ENCODE measurements at places on chromosomes 2 and 18. TPM values are rescaled to one million over a fixed set of nuclear protein-coding genes. Genes with fewer than 3 reads are reported as not detected.

TUBA4B gene
- total RNA-seq = not detected

FKBP1B gene
- total RNA-seq = 4.3 TPM

ALPI gene
- not detected for total RNA-seq

ABCG8 gene
- total RNA-seq = not detected

ARHGAP25 gene
- total RNA-seq = 117 TPM

EFR3B gene
- 0.08 TPM for total RNA-seq

DSC1 gene
- total RNA-seq = 0.61 TPM

GATA6 gene
- total RNA-seq = 0.14 TPM

CDK15 gene
- total RNA-seq = not detected

GPBAR1 gene
- 0.71 TPM for total RNA-seq

ADD2 gene
- 25.7 TPM for total RNA-seq

C18orf54 gene
- 8.0 TPM for total RNA-seq

SCN7A gene
- total RNA-seq = not detected

FLACC1 gene
- 2.9 TPM for total RNA-seq

PTPRN gene
- total RNA-seq = not detected

FTCDNL1 gene
- 2.0 TPM for total RNA-seq

KCNG2 gene
- total RNA-seq = not detected

MYO5B gene
- total RNA-seq = not detected

PRSS56 gene
- not detected for total RNA-seq

ZNF804A gene
- total RNA-seq = 0.08 TPM

RPE gene
- 46.2 TPM for total RNA-seq

COL6A3 gene
- total RNA-seq = 0.45 TPM

TCF23 gene
- not detected for total RNA-seq

MEIS1 gene
- not detected for total RNA-seq

RNF181 gene
- total RNA-seq = 96.4 TPM

RAD51AP2 gene
- total RNA-seq = not detected

CYP26B1 gene
- total RNA-seq = not detected

MOCOS gene
- total RNA-seq = 0.23 TPM

FAM237A gene
- total RNA-seq = not detected

DGKD gene
- total RNA-seq = 114 TPM

CCDC148 gene
- not detected for total RNA-seq

INHA gene
- not detected for total RNA-seq

C2orf72 gene
- total RNA-seq = 0.48 TPM

LRRC30 gene
- total RNA-seq = not detected

PPP4R1 gene
- 40.2 TPM for total RNA-seq

MAP3K19 gene
- not detected for total RNA-seq

NEB gene
- total RNA-seq = 1.2 TPM

LINC00305 gene
- total RNA-seq = not detected

GKN2 gene
- not detected for total RNA-seq

SIX2 gene
- total RNA-seq = not detected

GPAT2 gene
- total RNA-seq = 15.0 TPM

OBSL1 gene
- total RNA-seq = not detected

HOXD10 gene
- total RNA-seq = not detected

IL37 gene
- not detected for total RNA-seq

G6PC2 gene
- not detected for total RNA-seq

RETSAT gene
- total RNA-seq = 28.8 TPM

LIMS4 gene
- total RNA-seq = 1.1 TPM

MYCN gene
- not detected for total RNA-seq

SRD5A2 gene
- total RNA-seq = not detected

MXD1 gene
- total RNA-seq = 14.1 TPM

MFSD6 gene
- 56.7 TPM for total RNA-seq

UGT1A3 gene
- not detected for total RNA-seq

COLEC11 gene
- total RNA-seq = 0.77 TPM

FEV gene
- not detected for total RNA-seq

CYBRD1 gene
- 1.1 TPM for total RNA-seq

CRYGD gene
- not detected for total RNA-seq

Data from activated naive CD8-positive, alpha-beta T cell treated with anti-CD3 and anti-CD28 coated beads, Interleukin-2, amount 10 ng/mL, durations not matched to agents 7 days and 5 days (primary cell).